ENCODE measurements at places on chromosomes 7 and 10.
A peak's percentile ranks its signal among the peaks of the same experiment; 100 is the strongest.

- DNase-seq = no peak
These were observed 9.2 kb upstream of the GRB10 start for GRCh38 chr7:50791938-50792341.

DNA sequence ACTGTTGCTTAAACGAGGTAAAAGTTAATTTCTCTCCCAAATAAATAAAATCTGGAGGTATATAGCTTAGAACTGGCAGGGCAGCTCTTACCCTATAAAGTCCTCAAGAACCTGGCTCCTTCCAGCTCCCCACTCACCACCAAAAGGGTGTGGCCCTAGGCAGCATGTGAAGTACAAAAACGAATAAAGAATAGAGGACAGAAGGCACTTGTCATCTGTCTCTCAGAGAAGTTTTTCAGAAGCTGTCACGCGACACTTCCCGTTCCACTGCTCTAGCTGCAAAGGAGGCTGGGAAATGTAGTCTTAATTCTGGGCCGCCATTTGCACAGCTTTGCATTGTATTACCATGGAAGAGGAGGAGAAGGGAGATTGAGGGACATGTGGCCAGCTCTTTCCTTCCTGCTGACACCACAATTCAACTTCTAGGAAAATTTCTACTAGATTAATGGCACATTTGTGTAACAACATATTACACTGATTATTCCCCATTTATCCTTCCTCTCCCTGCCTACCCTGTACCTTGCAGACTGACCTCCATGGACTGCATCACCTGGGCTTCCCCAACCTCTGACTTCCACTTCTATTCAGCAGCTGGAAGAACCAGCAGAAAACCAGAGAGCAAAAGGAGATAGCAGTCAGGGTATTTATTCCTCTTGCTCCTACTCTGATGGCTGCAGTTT lies 62.2 kb downstream of the CCDC71L start:
- peak; percentile 66 for DNase-seq

DNA sequence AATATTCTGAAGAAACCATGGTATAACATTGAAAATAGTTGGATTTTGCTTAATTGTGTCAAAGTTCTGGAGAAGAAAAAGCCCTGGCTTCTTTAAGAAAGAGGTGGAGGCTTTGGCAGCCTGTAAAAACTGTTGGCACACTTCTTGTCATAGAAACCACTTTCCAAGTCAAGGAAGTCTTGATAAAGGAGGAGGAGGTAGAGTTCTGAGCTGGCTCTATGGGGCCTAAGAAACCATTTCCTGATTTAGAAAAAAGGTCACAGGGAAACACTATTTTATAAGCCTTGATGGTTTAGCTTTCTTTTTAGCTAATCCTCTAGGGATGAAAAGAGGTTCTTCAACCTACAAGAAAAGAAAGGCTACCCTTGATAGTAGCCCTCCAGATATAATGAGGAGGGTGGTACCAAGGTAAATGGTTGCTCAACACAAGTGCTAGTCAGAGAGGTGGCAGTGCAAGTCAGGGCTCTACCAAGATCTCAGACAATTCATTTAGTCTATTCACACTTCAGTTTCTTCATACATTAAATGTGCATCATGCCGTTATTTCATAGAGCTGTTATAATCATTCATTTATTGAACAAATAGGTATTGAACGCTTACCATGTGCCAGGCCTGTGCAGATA lies 346.9 kb downstream of the RNLS start:
- no peak for DNase-seq

DNA sequence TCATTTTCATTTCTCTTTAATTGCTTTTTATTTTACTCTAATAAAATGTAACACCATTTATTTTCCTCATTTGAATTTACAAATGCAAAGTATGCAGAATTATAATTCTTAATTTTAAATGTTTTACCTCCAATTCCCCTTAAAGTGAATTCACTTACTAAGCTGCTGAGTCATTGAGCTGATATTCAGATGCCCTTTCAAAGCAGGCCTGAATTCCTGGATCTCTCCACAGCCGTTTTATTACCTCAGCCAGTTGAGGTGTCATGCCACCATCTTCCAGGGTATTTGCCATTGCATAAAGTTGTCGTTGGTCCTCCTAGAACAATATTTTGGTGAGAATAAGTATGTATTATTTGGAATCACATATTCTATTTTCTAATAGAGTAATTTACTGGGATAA lies 33.2 kb downstream of the GNAT3 start:
- no peak for DNase-seq

DNA sequence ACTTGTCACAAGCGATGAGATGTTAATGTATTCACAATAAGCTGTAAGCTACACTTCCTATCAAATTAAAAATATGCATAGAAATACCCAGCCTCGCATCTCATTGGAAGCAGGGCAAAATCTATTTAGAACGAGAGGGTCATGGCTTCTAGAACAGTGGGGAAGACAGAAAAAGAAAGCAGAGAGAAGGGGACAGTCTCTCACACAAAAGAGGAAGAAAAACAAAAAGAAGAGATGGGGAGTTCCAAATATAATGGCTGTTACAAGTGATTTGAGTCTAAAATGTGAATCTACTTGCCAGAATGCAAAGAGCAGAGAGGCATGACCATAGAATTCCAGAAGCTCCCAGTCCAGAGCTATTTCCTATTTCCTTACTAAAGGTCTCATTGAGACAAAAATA lies 13.8 kb downstream of the LRRN3 start:
- no peak for DNase-seq

GRCh38 chr10:132311338-132311939 lies 3.7 kb upstream of the STK32C start:
- peak; percentile 92 for DNase-seq

- no peak for DNase-seq
These were observed 44.2 kb downstream of the PRF1 start for GRCh38 chr10:70558295-70558694.

DNA sequence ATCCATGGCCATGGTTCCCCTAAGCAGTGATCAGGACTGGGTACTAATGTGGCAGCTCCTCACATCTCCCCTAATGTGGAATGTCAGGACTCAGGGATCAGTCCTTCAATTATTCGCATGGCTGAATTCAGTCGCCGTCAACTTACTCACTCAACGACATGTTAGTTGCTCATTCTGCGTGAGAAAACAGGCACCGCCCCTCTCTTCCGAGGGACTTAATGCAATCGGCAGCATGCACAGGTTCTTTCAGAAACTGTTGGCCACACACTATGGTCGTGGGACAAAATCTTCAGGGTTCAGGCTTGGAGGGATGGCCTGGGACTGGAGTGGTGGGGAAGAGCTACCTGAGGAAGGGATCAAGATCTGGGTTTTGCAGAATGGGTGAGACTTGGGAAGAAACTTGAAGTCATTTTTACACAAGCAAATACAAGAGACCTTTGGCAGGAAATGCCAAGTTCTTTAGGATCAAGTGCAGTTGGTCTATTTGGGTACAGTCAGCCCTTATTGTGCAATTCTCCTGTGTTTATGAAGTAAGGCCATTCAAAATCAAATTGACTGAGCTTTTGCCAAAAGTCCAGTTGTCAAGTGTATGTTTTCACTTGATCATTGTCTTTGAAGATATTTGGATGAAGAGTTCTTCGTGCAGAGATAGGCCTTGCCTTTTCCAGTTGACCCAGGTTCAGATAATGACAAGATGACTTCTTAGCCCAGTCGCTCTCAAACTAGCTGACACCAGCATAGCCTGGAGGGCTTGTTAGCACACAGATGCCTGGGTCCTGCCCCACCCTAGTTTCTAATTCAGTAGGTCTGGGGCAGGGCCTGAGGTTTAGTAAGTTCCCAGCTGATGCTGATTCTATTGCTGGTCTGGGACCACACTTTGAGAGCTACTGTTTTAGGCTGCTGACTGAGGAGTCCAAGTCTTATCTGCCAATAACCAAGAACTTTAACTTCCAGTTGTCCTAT lies 48.5 kb downstream of the LRRC18 start:
- DNase-seq = no peak

- DNase-seq = no peak
These were observed 93.0 kb downstream of the PCDH15 start for GRCh38 chr10:54708021-54708420.

GRCh38 chr10:43376046-43376635 lies 4.7 kb downstream of the FXYD4 start:
- no peak for DNase-seq

DNA sequence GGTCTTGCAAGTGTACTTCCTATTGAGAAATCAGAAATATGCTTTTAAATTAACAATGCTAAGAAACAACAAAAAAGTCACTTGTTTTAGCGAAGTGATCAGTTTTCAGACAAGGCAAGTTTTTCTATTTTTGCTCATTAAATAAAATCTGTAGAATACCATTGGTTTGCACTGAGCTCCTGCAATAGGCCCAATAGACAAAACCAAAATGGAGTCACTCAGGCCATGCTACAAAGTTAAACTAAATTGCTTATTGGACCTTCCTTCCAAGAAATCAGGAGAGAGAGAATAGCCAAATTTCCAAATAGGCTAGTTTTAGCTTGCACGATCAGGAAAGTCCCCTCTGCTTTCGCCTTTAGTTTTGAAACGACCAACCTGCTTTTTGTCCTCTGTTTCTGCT lies 73.4 kb upstream of the SLC13A1 start:
- no peak for DNase-seq

GRCh38 chr7:24898691-24899090 lies 81.3 kb downstream of the OSBPL3 start:
- no peak for DNase-seq

DNA sequence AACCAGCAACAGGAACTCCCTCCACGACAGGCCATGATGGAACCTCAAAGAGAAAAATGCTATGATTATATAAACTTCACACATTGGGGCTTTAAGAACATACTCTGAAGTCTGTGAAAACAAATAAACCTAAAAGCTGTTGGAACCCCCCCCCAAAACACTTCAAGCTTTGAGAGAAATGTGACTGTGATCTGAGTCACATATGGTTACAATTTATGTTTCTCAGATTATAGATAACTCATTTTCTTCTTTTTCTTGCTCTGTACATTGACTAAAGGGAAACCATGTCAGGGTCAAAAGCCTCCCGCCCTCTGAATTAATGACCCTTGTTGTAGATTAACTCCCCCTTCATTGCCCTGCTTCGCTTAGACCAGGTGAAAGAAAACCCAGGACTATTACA lies 15.8 kb downstream of the VOPP1 start:
- no peak for DNase-seq

DNA sequence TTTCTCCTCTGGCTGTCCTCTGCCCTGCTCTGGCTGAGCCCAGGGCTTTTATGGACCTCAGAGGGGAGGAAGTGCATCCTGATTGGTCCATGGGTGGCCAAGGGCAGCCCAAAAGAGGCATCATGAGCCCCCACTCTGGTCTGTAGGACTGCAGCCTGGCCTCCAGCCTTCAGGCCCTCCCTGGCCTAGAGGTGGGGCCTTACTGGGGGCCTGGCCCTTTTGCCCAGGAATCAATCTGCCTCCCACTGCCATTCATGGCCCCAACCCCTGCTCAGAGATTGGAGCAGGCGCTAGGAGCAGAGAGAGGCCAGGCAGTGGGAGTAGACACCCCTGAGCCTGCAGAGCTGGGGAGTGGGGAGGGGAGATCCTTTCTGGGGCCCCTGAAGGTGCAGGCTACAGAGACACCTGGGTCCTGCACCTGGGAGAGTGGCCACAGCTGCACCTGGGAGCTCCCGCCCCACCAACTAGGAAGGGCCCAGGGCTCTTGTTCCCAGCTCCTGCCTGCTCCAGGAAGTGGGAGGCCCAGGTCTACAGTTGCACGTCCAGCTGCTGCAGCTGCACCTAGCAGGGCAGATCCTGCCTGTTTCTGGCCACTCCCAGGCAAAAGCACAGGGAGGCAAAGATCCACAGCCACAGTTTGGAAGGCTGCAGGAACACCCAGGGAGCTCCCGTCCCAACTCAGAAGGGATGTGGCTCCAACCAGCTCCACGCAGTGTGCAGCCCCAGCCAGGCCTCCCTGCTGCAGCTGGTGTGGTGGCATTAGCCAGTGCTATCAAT lies 6.4 kb upstream of the DYNC2I1 start:
- no peak for DNase-seq

GRCh38 chr10:7928536-7928935 lies 110.2 kb downstream of the TAF3 start:
- no peak for DNase-seq

GRCh38 chr10:120456626-120457430 lies at the start of gene PLPP4:
Gene PLPP4, plus strand, starts transcription at chr10:120457227. Its CDS starts 79 bp downstream, at chr10:120457306.
- peak; percentile 64 for DNase-seq
